CD4-positive, alpha-beta T cell (primary cell): ENCODE measurements at places on chromosomes 12 and 14. TPM values are rescaled to one million over a fixed set of nuclear protein-coding genes. Genes with fewer than 3 reads are reported as not detected.

DNA sequence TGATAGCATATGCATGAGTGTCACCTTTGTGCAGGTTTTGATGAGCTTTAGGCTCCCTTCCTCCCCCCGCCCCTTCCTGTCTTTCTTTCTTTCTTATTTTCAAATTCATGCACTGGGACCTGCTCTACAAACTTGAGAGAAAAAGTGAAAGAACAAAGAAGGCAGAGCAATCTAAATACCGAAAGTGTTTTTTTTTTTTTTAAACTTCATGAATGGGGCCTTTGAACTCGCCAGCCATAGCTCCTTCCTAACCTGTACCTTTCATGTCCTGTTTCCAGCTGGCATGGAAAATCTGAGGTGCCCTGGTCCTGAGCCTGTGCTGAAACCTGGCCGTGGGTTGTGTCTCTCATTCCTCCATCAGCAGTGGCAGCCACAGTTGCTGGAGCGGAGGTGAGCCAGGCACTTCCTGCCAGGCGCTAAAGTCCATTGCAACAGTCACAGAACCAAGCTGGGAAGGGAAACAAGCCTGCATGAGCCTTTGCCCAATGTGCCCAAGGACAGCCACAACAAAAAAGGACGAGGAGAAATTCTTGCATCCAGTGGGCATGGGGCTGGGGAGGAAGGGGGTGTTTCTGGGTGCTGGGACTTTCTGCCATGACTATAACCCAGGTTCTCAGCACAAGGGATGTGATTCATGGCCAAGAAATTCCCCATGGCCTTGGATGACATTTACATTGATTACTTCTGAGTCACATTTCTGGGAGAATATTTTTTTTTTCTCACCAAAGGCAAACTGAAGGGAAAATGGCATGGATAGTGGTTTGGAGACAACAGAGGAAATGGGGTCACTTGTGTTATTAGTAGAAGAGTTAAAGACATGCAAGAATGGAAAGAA lies 102.7 kb downstream of the TMEM30B start:
- peaks cover 22% of the 10 kb centered on the region for H3K4me1 ChIP-seq
- no peaks in the 10 kb centered on the region for H3K36me3 ChIP-seq
- no peaks in the 10 kb centered on the region for H3K27me3 ChIP-seq
- DNase-seq, result no peak
- peak overlapping the region; percentile 31 for H3K4me3 ChIP-seq

DNA sequence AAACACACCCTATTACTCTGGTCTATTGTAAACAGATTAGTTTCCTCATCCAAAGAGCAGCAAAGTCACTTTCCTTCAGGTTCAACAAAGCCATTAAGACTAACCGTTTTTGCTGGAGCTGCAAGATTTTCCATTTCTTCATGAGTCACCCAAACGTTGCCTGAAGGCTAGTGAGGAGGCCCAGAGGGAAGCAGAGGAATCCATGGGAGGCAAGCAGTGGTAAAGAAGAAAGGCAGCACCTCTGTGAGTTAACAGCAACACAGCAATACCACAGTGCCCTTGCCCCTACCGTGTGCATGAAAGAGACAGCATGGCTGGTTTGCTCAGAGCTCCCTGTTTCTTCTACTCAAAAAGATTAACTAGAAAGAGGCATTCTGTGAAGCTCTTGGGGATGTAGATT lies 206.3 kb downstream of the ACSS3 start:
- no peak for DNase-seq
- no peaks in the 10 kb centered on the region for H3K27me3 ChIP-seq
- no peaks in the 10 kb centered on the region for H3K36me3 ChIP-seq
- H3K4me1 ChIP-seq, result no peaks in the 10 kb centered on the region
- H3K4me3 ChIP-seq, result no peak overlapping the region
- H3K27ac ChIP-seq, result no peak overlapping the region

GRCh38 chr12:64889434-64890216 lies 65.2 kb downstream of the TBC1D30 start:
- no peak for DNase-seq
- no peaks in the 10 kb centered on the region for H3K4me1 ChIP-seq
- H3K4me3 ChIP-seq, result no peak overlapping the region
- H3K27me3 ChIP-seq, result no peaks in the 10 kb centered on the region
- H3K36me3 ChIP-seq, result no peaks in the 10 kb centered on the region
- H3K27ac ChIP-seq, result no peak overlapping the region

PTCSC3 gene
- not detected for total RNA-seq

DNA sequence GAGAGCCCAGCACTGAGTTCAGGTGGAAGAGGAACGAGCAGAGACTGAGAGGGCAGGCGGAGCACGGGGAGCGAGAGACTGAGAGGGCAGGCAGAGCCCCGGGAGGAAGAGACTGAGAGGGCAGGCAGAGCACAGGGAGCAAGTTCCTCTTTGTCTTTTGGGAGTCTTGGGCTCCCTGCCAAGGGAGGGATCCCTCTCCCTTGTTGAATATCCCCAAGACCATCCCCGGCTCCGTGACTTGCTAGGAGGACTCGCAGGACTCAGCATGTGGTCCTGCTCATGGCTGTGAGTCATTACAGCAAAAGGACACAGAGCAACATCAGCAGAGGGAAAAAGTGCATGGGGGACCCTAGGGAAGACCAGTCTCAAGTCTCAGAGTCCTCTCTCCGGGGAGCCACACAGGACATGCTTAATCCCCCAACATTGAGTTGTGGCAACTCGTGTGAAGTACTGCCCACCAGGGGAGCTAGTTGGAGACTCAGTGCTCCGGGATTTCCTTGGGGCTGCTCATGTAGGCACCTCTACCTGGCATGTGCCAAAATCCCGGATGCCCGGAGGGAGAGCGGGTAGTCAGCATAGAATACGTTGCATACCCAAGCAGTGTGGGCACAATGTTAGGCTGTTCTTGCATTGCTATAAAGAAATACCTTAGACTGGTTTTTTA lies 81.0 kb downstream of the CCDC92 start:
- DNase-seq, result no peak
- no peak overlapping the region for H3K4me3 ChIP-seq
- H3K36me3 ChIP-seq, result no peaks in the 10 kb centered on the region
- no peaks in the 10 kb centered on the region for H3K4me1 ChIP-seq
- H3K27ac ChIP-seq, result no peak overlapping the region

ERP27 gene
- 16.2 TPM for total RNA-seq

GNPTAB gene
- 38.2 TPM for total RNA-seq

GRCh38 chr12:104464899-104465298 lies 8.2 kb downstream of the CHST11 start:
- H3K4me3 ChIP-seq, result no peak overlapping the region
- DNase-seq, result no peak
- peaks cover 78% of the 10 kb centered on the region for H3K4me1 ChIP-seq
- H3K36me3 ChIP-seq, result no peaks in the 10 kb centered on the region
- no peaks in the 10 kb centered on the region for H3K27me3 ChIP-seq
- no peak overlapping the region for H3K27ac ChIP-seq

NACA gene
- 1,479 TPM for total RNA-seq

DNA sequence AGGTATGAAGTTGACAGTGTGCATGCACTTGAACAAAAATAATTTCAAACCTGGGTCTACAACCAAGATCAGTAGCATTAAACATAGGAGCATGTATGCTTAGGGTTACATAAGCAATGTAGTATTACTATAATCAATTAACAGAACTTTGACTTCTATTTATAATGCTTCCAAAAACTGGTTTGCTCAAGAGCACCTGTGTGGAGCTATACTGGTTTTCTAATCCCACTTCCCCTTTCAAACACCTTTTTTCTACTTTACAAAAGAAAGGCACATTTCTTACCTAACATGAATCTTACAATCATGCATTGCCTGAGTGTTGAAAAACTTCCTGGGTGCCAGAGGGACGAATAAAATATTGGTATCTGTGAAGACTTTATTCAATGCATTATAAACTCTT lies 72.7 kb downstream of the EFCAB11 start:
- H3K27me3 ChIP-seq, result no peaks in the 10 kb centered on the region
- DNase-seq, result no peak
- no peak overlapping the region for H3K4me3 ChIP-seq
- H3K36me3 ChIP-seq, result no peaks in the 10 kb centered on the region

- DNase-seq, result no peak
- H3K27ac ChIP-seq, result no peak overlapping the region
- no peaks in the 10 kb centered on the region for H3K4me1 ChIP-seq
- H3K36me3 ChIP-seq, result no peaks in the 10 kb centered on the region
Observed at GRCh38 chr12:54624315-54625279, 10.1 kb downstream of the LACRT start.

DNA sequence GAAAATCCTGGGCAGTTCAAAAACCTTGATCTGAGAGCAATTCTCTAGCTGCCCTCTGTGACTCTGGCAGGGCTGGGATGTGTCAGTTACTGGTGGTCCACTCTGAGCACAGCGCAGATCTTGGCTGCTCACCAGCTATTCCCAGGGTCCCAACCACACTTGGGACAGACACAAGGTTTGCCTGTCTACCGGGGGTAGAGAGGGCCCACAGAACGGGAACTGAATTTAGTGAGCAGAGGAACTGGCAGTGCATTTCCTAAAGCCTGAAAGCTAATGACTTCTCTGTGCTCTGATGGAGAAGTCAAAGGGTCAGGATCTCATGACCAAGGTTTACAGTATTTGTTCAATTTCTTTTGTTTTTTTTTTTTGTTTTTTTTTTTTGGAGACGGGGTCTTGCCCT lies 2.6 kb downstream of the PDE6H start:
- DNase-seq, result no peak
- H3K27ac ChIP-seq, result no peak overlapping the region
- H3K27me3 ChIP-seq, result no peaks in the 10 kb centered on the region
- no peaks in the 10 kb centered on the region for H3K36me3 ChIP-seq
- H3K4me3 ChIP-seq, result no peak overlapping the region
- peaks cover 5% of the 10 kb centered on the region for H3K4me1 ChIP-seq

- no peak overlapping the region for H3K4me3 ChIP-seq
- DNase-seq, result no peak
- H3K27me3 ChIP-seq, result no peaks in the 10 kb centered on the region
- H3K36me3 ChIP-seq, result no peaks in the 10 kb centered on the region
- no peak overlapping the region for H3K27ac ChIP-seq
Observed at GRCh38 chr12:24482044-24482443, 466.9 kb downstream of the BCAT1 start.

DNA sequence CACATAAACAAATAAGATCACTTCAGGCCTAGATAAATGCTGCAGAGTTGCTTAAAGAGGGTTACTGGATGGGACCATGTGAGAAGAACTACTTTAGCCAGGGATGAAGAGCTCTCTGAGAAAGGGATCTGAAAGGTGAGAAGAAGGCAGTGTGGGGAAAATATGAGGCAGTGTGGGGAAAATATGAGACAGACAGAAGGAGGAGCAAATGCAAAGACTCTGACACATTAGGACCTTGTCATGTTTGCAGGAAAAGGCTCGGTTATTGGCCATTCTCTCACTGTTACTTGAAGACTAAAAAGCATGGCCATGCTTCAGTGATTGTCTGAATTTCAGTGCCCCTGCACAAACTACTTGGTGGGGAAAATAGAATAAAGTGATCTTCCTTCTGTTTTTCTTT lies 22.7 kb upstream of the TRIM9 start:
- no peak overlapping the region for H3K27ac ChIP-seq
- no peaks in the 10 kb centered on the region for H3K36me3 ChIP-seq
- no peaks in the 10 kb centered on the region for H3K4me1 ChIP-seq
- H3K27me3 ChIP-seq, result no peaks in the 10 kb centered on the region
- no peak overlapping the region for H3K4me3 ChIP-seq

- no peak for DNase-seq
- no peak overlapping the region for H3K4me3 ChIP-seq
- no peaks in the 10 kb centered on the region for H3K36me3 ChIP-seq
- H3K4me1 ChIP-seq, result no peaks in the 10 kb centered on the region
- no peaks in the 10 kb centered on the region for H3K27me3 ChIP-seq
Observed at GRCh38 chr14:58979325-58979724, 209.1 kb upstream of the DAAM1 start.

CLEC2A gene
- total RNA-seq, result not detected

GRCh38 chr12:93786656-93787397 lies 109.7 kb downstream of the CRADD start:
- H3K27ac ChIP-seq, result no peak overlapping the region
- peaks cover 28% of the 10 kb centered on the region for H3K4me1 ChIP-seq
- no peaks in the 10 kb centered on the region for H3K27me3 ChIP-seq
- no peaks in the 10 kb centered on the region for H3K36me3 ChIP-seq

GRCh38 chr14:77947372-77947771 lies 147.5 kb downstream of the ADCK1 start:
- no peak overlapping the region for H3K4me3 ChIP-seq
- no peak for DNase-seq
- no peaks in the 10 kb centered on the region for H3K27me3 ChIP-seq
- no peaks in the 10 kb centered on the region for H3K36me3 ChIP-seq

GDF3 gene
- total RNA-seq, result not detected

PSMC1 gene
- 75.8 TPM for total RNA-seq

GRCh38 chr12:107635139-107635538 lies 50.5 kb upstream of the PWP1 start:
- no peaks in the 10 kb centered on the region for H3K4me1 ChIP-seq
- no peak overlapping the region for H3K4me3 ChIP-seq
- no peak for DNase-seq

DNA sequence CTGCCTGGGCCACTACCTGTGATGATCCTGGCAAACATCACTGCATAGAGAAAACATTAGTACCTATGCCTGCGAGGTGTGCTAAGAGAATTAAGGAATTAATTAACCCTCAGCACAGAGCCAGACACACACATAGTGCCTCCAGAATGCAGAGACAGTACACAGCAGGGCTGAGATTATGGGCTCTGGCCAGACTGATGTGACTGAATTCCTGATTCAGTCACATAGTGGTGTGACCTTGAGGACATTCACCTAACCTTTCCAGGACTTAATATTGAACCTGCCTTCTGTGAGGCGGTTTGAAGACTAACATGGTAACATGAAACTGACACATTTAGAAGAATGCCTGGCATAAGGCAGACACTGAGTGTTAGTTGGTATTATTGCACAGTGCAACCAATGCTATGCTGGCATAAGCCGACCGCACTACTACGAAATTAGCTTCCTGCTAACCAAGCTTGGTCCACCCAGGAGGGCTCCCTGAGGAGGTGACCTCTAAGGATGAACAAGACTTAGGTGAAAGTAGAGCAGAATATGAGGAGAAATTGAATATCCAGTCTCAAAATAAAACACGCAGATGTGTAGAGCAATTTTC lies 32.0 kb upstream of the SELPLG start:
- H3K4me1 ChIP-seq, result peaks cover 6% of the 10 kb centered on the region
- H3K27ac ChIP-seq, result no peak overlapping the region
- no peak for DNase-seq
- H3K27me3 ChIP-seq, result no peaks in the 10 kb centered on the region

- no peak for DNase-seq
- H3K4me3 ChIP-seq, result no peak overlapping the region
- no peaks in the 10 kb centered on the region for H3K27me3 ChIP-seq
- no peak overlapping the region for H3K27ac ChIP-seq
- no peaks in the 10 kb centered on the region for H3K4me1 ChIP-seq
- no peaks in the 10 kb centered on the region for H3K36me3 ChIP-seq
Observed at GRCh38 chr12:26266881-26267280, 71.5 kb downstream of the SSPN start.

DNA sequence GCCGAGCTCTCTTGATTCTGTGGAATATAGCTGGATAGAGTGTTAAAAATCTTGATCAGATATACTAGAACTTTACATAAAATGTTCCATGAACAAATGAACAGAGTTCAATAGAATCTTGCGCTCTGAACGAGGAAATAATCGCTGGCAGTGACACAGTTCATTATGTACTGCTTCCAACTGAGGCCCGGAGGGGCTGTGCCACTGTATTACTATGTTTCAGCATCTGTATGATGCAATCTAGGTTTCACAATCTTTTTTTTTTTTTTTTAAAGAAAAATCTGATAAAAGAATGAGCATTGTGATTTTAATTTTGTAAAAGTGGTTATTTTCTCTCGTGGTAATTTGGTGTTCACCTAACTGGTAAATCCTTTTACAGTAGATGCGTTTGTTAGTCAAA lies 77.2 kb downstream of the FERMT2 start:
- H3K27ac ChIP-seq, result no peak overlapping the region
- H3K36me3 ChIP-seq, result no peaks in the 10 kb centered on the region
- no peak for DNase-seq
- no peaks in the 10 kb centered on the region for H3K27me3 ChIP-seq
- H3K4me1 ChIP-seq, result no peaks in the 10 kb centered on the region
